ENCODE measurements at places on chromosomes 13 and 19.

DNA sequence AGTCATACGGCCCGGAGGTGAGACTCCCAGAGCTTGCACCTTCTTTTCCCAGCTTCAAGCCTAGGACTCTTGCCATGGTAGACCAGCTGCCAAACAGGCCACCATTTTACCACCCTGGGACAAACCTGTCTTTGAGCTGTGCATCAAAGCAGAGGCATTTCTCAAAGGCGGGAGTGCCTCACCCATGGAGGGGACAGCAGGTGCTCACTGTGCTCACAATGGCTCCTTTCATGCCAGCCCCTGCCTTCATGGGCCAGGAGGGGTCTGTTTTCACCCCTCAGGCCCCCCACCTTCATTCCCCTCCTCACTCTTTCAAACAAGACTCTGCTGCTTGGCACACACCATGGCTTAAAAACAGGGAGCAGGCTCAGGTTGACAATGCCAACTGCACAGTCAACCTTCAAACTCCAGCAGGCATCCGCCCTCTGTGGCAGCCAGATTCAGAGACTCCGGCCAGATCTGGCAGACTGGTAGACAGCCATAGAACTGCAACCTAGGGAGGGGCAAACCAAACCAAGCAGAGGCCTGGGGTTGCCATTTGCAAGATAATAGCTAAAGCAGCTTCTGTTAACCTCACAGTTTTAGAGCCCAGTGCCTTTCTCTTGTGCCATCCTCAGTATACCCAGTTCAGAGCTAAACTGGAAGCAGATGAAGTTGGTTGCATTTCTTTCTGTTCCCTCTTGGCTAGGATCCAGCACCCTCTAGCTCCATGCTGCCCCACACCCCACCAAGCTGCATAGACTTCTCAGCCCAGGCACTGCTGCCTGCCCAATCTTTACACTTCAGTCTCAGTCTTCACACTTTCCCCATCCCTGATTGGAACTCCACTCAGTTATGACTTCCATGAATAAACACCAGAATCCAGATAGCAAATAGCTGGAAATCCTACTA, 93.9 kb upstream of the SPATA13 start:
- no peak for DNase-seq

- no peak for DNase-seq
Measured at GRCh38 chr13:34223984-34224383, 406.0 kb downstream of the RFC3 start.

DNA sequence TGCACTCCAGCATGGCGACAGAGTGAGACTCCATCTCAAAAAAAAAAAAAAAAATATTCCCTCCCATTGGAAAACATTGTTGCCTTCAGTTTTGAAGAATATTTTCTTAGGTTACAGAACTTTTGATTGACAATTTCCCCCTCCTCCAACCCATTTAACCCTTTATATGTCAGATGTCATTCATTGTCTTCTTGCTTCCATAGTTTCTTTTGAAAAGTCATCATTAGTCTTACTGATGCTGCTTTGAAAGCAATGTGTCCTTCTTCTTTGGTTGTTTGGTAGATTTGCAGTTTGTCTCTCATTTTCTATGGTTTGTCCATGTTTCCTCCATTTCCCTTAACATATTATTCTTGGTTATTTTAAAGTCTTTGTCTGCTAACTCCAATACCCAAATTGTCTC, 25.4 kb downstream of the ZNF558 start:
- no peak for DNase-seq

- DNase-seq: no peak
Measured at GRCh38 chr13:93151277-93151676, 75.3 kb upstream of the GPC6 start.

DNA sequence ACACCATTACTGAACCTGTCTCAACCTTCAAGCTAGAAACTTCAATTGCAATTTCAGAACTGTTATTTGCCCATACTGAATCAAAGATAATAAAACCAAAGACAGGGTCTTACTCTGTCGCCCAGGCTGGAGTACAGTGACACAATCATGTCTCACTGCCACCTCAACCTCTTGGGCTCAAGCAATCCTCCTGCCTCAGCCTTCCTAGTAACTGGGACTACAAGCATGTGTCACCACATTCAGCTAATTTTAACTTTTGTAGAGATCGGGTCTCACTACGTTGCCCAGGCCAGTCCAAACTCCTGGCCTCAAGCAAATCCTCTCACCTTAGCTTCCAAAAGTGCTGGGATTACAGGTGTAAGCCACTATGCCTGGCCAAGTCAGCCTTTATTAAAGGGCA, 143.4 kb downstream of the DIAPH3 start:
- DNase-seq: no peak

GRCh38 chr19:41133260-41133659, 19.0 kb downstream of the CYP2F1 start:
- no peak for DNase-seq

- no peak for DNase-seq
Measured at GRCh38 chr19:32421589-32422361, 16.2 kb downstream of the DPY19L3 start.

- DNase-seq: no peak
Measured at GRCh38 chr13:30126903-30127428, 180.4 kb downstream of the KATNAL1 start.

- no peak for DNase-seq
Measured at GRCh38 chr19:8030960-8031359, 21.6 kb upstream of the CCL25 start.

DNA sequence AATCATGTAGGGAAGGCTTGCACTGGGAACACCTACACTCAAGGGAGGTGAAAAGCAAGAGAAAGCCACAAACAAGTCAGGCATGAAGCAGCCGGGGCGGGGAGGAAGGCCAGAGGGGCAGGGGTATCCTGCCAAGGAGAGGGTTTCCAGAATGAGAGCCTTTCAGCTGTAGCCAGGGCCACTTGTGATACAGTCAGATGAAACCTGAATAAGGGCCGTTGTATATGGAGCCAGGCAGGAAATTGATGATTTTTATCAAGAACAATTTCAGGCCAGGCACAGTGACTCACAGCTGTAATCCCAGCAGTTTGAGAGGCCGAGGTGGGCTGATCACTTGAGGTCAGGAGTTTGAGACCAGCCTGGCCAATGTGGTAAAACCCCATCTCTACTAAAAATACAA, 4.4 kb downstream of the TRPM4 start:
- DNase-seq: no peak

Data from stimulated activated CD8-positive, alpha-beta memory T cell treated with anti-CD3 and anti-CD28 coated beads, Interleukin-4, amount 100 ng/mL, for 48 hours (primary cell).